ENCODE measurements at places on chromosomes 13 and 19.

DNA sequence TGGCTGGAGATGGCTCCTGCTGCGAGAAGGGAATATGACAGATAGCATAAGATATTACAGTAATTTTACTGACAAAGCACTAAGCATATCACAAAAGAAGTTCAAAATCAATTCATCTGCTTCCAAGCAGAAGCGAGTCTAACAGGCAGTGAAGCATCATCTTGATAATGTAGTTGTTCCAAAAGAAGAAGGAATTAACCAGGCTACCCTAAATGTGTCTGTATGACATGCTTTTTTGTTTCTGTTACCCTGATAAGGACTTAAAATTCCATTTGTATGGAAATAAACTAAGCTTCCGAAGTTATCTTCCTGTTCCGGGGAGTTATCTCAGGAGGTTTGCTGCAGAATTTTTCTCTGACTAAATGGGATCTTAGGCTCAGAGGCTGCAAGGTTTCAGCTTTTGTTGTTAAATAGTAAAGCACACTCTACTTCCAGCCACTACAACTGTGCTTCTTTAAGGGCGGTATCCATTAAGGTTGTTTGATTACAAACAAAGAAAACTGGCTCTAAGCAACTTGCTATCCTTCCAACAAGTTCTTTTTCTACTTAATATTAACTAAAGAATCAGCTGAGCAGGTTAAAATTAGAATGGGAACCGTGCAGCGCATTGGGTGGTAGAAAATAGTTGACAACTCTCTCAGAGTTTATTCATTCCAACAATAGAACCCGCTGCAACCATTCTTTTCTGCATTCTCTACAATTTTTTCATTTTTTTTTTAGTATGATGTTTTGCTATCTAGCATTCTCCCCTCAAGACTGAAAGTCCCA, 607.3 kb downstream of the UQCRFS1 start:
- DNase-seq: no peak

- no peak for DNase-seq
These were observed 172.0 kb downstream of the DLEU7 start for GRCh38 chr13:50671497-50671850.

GRCh38 chr13:100876044-100876403, 201.4 kb upstream of the TMTC4 start:
- no peak for DNase-seq

GRCh38 chr13:30984620-30985019, 52.2 kb downstream of the TEX26 start:
- no peak for DNase-seq

DNA sequence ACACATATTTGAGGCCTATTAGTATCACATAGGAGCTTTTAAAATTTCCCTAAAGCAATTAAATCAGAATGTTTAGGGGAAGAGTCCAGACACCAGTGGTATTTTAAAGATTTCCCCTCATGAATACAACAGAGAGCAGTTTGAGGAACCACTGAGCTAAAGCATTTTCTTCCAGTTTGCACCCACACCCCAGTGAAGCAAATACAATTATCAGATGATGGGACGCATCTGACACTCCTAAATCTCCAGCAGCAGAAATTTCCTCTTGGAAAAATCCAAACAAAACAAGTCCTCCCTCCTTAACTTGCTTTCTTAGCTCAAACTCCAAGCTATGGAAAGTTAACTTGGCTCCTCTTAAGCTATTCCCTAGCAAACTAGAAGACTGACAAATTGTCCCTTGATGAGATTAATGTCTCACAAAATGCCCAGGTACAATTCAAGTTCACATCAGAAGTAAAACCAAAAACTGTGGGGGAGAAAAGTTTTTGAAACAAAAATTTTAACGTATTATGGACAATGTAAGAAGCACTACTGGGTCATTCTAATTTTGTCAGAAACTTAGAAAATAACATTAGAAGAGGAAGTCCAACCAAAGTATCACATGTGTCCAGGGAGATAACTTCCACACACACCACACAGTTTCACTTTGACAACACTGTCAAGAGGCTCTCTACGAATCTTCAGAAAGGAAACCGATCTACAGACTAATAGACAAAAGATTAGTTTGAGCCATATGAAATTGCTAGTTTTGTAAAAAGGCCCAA, 74.1 kb downstream of the ABCC4 start:
- no peak for DNase-seq

DNA sequence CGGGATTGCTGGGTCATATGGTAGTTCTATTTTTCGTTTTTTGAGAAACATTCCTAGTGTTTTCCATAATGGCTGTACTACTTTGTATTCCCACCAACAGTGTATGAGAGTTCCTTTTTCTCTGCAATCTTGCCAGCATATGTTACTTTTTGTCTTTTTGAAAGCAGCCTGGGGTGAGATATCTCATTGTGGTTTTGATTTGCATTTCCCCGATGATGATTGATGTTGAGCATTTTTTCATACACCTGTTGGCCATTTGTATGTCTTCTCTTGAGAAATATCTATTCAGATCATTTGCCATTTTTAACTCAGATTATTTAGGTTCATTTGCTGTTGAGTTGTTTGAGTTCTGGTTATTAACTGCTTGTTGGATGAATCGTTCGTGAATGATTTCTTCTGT, 18.5 kb upstream of the ATP12A start:
- DNase-seq: no peak

GRCh38 chr13:46655377-46656180, 102.6 kb downstream of the LRCH1 start:
- DNase-seq: no peak

- no peak for DNase-seq
These were observed 279.2 kb upstream of the PRR20A start for GRCh38 chr13:56861476-56861875.

- DNase-seq: peak; percentile 63
These were observed 2.5 kb upstream of the EEF2 start for GRCh38 chr19:3987619-3988371.

- DNase-seq: no peak
These were observed 1569.0 kb downstream of the OLFM4 start for GRCh38 chr13:54597540-54598088.

GRCh38 chr19:1252821-1253513, 4.6 kb downstream of the MIDN start:
- no peak for DNase-seq

DNA sequence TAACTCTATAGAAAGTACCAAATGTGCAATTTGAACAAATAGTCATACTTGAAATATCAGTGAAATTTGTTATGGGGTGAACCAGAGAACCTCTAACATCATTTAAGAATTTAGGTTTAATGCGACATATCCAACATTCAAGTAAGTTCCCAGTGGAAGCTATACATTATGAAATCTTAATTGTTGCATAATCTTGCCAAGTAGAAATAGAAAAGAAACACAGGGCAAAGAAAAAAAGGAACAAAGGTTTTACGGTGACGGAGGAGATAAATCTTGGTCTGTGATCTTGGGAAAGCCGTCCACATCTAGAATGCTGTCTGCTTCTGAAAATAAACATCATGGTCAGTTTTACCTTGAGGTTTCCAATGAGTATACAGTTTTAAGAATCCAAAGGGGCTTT, 445.7 kb downstream of the RFC3 start:
- DNase-seq: no peak

DNA sequence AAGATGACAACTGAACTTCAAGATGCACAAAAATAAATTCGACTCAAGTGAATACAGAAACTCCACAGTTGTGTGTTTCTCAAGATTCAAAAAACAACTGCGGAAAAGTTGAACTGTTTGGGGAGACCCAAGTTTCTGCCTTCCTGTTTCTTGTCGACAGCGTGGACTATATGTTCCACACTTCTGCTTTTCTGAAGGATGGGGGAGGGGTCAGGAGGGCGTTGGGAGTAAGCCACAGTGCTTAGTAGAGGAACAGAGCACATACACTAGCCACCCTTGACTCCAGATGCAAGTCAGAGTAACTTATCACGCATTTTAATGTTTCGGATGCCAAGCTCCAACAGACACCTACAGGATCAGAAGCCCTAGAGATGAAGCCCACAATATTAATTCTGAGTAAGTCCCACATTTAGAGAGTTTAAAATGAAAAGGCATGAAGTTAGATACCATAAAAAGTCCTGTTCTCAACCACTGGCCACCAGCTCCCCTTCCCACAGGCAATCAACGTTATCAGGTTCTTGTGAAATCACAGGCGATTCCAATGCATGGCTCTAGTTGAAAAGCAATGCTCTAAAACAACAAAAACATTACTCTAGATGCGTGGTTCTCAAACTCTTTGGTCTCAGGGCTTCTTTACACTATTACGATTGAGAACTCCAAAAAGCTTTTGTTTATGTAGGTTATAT, 4.2 kb downstream of the TUBGCP3 start:
- no peak for DNase-seq

DNA sequence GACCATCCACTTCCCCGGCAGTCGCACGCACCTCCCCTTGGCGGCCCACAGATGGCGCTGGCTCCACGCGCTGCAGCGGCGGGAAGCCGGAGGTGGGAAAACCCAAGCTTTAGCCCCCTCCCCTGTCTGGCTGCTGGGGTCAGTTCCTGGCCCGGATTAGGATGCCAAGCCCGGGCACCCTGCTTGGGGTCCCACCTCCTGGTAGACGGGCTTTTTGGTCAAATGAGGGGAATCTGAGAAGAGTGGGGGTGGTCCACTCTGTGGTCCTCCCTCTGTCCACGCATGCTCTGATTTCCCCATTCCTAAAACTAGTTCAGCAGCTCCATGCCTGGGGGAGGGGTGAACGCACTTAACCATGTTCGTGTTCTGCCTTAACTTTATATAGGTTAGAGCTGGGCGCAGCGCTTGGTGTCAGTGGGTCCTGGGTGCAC, 8.1 kb upstream of the ADGRE2 start:
- DNase-seq: peak; percentile 32

DNA sequence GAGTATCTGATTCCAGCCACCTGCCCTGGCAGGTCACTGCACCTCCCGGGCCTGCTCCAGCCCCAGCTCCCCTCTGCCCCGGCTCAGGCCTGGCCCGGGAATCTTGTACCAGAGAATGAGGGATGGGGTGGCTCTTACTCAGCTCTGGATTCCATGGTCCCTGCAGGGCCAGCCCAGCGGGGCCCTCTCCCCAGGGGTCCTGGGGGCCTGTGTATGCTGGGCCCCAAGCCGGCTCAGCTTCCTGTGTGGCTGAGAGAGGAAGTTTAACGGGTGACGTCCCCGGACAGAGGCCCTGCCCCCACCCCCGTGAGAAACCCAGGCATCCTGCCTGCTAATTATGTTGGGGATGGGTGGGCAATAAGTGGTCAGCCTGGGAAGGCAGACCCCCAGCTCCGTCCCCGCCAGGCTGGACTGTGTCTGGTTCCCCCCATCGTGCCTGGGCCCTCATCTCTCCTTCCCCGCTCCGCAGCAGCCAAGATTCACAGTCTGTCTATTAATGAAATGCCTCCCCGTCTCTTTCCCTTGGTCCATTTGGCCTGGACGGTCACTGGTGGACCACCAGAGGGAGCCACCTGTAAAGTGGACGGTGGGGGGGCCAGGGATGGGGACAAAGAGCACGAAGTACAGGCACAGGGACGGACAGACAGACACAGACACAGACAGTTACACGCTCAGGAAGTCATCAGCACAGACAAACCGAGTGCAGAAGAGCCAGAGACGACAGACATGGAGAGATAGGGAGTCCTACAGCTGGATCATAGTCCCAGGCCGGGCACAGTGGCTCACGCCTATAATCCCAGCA, at the start of gene DENND1C:
Gene DENND1C, minus strand, starts transcription at position 247 of the 802 bp plus-strand sequence. Its CDS starts 92 bp downstream, at position 155.
- DNase-seq: no peak

DNA sequence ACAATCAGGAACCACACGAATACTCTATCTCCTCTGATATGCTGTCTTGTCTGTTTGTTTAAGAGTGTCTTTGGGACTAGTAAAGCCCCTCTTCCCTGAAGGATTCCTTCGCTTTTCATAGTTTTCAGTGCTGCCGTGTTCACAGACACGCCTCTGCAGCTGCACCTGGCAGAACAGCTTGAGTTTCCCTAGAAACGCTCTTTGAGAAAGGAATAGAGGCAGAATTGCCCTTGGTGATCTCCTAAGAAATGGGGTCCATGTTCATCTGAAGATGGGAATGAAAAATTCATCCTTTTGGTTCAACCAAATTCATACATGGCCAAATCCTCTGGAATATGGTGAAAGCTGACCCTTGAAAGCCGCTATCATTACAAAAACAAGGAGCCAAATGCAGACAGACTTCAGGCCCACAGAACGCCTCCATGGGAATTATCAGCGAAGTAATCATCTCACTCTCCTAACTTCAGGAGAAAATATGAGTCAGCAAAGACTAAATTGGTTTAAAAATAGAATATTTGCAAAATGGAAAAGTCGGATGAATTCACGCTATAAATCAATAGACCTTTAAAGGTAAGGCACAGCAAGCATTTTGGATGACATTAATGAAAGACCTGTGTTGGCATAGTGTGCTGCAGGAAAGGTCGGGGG, 5.5 kb downstream of the SACS start:
- DNase-seq: no peak

GRCh38 chr19:57334191-57334590, 13.9 kb downstream of the ZNF543 start:
- no peak for DNase-seq

DNA sequence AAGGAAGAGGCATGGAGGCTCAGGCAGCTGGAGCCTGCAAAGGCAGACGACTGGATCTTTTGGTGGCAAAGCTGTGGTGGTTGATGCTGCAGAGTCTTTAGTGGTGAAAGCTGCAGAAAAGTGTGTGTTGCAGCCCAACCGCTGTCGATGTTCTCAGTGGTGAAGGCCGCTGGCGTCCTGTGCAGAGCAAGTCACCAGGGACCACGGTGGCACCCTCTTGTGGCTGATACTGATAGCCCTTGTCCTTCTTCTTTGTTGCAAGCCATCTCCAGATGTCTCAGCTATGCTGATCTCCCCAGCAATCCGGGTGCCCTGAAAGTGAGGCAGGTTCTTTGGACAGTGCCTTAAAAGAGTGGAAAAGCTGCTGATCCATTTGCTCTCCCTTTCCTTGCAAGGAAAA, 610.9 kb upstream of the PCDH9 start:
- DNase-seq: no peak

- no peak for DNase-seq
These were observed 2662.9 kb upstream of the PCDH20 start for GRCh38 chr13:64078480-64078936.

GRCh38 chr19:3565139-3565538, 7.6 kb upstream of the HMG20B start:
- no peak for DNase-seq

GRCh38 chr13:31209172-31209840, 9.5 kb downstream of the B3GLCT start:
- DNase-seq: no peak

DNA sequence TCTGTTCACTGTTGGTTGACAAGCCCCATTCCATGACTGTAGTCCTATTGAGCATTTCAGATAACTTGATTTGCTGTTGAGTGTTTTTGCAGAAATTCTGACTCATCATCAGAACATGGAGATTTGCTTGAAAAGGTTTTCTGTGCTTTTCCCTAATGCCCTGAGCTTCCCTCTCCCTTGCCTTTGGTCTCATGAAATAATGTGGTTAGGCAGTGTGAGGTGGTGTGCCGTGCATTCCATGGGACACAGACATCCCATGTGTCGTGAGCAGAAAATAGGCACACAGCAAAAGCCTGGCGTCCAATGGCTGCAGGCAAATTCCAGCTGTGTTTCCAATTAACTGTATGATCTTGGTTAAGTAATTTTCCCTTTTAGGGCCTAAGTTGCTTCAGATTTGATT, 197.4 kb downstream of the DLEU7 start:
- DNase-seq: no peak

GRCh38 chr13:48853728-48854102, 122.0 kb upstream of the FNDC3A start:
- DNase-seq: no peak
